SW480 (cell line): ENCODE measurements at places on chromosomes 4 and X.
A peak's percentile ranks its signal among the peaks of the same experiment; 100 is the strongest.

DNA sequence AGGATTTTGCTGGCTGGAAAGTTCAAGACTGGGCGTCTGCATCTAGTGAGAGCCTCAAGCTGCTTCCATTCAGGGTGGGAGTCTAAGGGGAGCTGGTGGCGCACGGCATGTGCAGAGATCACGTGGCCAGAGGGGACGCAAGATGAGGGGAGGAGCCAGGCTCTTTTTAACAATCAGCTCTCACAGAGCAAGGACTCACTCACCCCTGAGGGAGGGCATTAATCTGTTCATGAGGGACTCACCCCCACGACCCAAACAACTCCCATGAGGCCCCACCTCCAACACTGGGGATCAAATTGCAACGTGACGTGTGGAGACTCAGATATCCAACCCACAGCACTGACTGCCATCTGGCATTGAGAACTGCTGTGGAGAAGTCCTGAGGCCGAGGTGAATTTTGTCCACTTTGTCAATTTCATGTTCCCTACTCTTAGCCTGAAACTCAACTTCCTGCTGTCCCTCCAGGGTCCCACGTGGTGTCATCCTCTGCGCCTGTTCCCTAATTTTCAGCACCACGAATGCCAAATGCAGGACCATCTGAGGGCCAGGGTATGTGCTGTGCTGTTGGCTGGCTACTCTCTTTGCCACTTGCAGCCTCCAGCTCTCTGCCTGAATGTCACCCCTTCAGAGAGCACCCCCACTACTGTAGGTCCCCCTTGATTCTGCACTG lies 5.6 kb downstream of the ZFP92 start:
- DNase-seq = no peak

- DNase-seq = no peak
These were observed 160.5 kb upstream of the GABRA2 start for GRCh38 chr4:46550471-46550870.

- peak; percentile 8 for DNase-seq
These were observed 511.3 kb upstream of the PCDH7 start for GRCh38 chr4:30208731-30209435.

GRCh38 chrX:65034668-65035445 lies 58.6 kb upstream of the ZC4H2 start:
- DNase-seq = peak; percentile 85

GRCh38 chr4:154578919-154579318 lies 11.6 kb downstream of the FGA start:
- DNase-seq = no peak

GRCh38 chr4:122973465-122973864 lies 51.1 kb upstream of the NUDT6 start:
- no peak for DNase-seq

DNA sequence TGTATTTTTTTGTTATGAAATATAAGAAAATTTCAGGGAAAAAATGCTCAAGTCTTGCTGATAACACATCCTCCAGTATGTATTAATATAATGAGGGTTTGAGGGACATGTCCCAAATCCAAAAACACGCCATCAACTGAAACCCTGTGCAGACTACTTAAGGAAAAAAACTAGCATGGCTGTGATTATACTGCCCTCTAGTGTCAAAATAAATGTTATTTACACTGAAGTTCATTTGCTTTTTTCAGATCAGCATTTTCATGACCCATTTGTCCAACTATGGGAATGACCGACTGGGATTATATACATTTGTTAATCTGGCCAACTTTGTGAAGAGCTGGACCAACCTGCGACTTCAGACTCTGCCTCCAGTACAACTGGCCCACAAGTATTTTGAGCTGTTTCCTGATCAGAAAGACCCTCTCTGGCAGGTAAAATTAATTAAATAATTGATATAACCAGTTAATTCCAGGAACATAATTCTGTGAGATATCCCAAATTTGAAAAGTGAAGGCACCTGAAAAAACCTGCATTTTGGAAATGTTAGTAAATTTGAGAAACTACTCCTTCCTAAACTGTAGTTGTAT lies 128.5 kb downstream of the PRSS12 start:
- peak; percentile 61 for DNase-seq

- DNase-seq = no peak
These were observed 2.7 kb downstream of the FAT4 start for GRCh38 chr4:125317525-125317877.

DNA sequence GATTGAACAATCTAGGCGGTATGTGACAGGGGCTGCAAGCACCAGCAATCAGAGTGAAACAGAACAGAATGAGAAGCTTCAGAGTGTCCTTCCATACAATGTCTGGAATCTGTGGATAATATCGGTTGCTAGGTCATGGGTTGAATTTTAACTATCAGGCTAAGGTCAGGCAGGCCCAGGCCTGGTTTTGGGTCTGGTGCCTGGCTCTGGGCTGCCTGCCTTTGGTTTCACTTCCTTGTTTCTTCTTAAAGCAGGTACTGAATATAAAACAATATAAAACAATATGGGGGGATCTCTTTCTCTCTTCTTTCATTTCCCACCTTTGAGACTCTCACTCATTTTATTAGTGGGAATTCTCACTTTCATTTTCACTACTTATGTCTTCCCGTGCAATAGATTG lies 962.0 kb downstream of the CCSER1 start:
- DNase-seq = no peak

GRCh38 chrX:261167-261918 lies 19.8 kb upstream of the PLCXD1 start:
- DNase-seq = no peak

- no peak for DNase-seq
These were observed 15.2 kb downstream of the C4orf46 start for GRCh38 chr4:158656439-158656838.

DNA sequence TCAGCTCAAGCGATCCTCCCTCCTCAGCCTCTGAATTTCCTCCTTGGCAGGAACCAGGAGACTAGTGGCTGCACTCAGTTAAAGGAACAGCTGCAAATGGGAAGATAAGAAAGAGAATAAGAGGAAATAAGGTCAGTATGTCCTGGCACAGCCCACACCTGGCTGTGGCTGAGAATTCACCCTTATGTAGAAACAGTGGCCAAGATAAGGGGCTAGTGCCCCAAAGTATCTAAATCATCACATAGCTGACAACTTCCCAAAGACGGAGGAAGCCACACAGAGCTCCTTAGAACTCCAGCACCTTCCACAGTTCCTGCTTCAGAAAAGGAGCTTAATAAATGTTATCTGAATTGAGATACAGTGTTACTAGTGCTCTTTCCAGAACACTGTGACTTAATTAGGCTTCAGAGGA lies 2.3 kb upstream of the CHIC2 start:
- no peak for DNase-seq

GRCh38 chr4:163755013-163755412 lies 260.5 kb downstream of the TMA16 start:
- DNase-seq = peak; percentile 1

DNA sequence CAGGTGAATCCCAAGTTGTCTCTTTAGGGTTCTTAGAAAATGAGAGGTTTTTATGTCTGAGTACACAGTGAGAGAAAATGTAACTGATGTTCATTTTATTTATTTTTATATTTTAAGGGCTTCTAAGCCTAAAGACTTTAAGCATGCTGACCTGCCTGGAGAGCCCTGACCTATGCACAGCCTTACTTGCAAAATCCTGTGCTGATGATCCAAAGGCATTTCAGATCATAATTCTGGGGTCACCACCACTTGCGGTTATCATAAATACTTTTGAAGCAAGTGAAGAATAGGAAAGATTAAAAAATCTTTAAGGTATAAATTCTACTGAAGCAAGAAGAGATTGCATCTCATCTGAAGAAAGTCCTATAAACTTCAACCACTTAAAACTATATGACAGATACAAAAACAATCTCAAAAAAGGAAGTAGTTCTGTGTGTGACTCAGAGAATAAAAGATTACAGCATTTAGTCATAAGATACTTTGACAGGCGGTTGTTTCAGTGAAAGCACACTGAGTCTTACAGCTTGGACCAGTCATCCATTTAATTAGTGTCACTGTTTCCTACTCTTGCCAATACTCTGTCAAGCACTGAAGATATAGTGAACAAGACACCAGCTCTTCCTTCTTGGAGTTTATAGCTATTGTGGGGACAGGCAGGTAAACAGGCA lies 245.2 kb upstream of the DIPK2B start:
- peak; percentile 2 for DNase-seq

GRCh38 chr4:148412460-148412994 lies 29.7 kb downstream of the NR3C2 start:
- DNase-seq = no peak

GRCh38 chrX:135516376-135516775 lies 4.1 kb upstream of the INTS6L start:
- DNase-seq = no peak
